ENCODE measurements at places on chromosomes 6 and 20. TPM values are rescaled to one million over a fixed set of nuclear protein-coding genes. Genes with fewer than 3 reads are reported as not detected.

The SLC29A1 gene
- total RNA-seq: 19.1 TPM

The MRAP2 gene
- total RNA-seq: 14.6 TPM

The DUSP22 gene
- 20.5 TPM for total RNA-seq

The TRIM31 gene
- 44.4 TPM for total RNA-seq

The MCM8 gene
- 18.2 TPM for total RNA-seq

DNA sequence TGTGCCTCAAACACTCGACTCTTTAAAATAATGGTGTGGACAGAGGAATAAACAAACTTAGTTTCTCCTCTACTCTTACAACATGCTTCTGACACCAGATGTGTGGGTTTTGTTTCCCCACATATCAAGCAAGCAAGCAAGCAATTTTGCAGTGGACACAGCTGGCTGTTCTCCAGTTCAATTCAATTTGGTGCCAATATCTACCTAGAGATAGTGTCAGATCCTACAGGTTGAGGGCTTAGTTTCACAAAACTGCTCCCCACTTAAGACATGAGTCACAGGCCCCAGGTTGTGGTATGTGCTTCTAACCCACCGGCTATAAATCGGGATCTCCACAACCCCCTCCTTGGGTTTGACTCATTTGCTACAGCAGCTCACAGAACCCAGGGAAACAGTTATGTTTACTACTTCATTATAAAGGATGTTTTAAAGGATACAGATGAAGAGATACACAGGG is 131.4 kb upstream of the TRAF3IP2 start:
- DNase-seq: no peak
- no peak overlapping the region for H3K27ac ChIP-seq
- no peaks in the 10 kb centered on the region for H3K27me3 ChIP-seq
- no peak overlapping the region for H3K4me3 ChIP-seq

DNA sequence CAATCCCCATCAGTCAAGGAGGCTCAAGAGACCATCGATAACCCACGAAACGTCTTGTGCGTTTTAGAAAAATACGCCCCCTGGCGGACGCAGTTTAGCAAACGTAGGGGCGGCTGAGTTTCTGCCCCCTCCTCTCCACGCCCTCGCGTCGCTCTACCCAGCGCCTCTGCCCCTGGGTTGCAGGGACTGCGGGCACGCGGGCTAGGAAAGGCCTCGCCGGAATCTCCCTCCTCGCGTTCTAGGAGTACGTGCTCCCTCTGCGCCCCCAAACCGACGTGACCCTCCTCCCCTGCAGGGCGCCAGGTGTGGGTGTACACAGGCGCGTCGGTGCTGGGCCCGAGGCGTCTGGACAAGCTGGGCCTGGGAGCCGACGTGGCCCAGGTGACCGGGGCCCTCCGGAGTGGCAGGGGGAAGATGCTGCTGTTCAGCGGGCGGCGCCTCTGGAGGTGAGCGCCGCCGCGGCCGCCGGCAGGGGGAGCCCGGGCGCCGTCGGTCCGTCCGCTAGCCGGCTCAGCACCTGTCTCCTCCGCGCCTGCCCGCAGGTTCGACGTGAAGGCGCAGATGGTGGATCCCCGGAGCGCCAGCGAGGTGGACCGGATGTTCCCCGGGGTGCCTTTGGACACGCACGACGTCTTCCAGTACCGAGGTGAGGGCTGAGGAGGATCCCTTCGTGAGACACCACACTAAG is 5.3 kb downstream of the MMP9 start:
- peak; percentile 56 for DNase-seq
- H3K36me3 ChIP-seq: no peaks in the 10 kb centered on the region
- H3K27me3 ChIP-seq: peaks cover 40% of the 10 kb centered on the region
- H3K27ac ChIP-seq: no peak overlapping the region

DNA sequence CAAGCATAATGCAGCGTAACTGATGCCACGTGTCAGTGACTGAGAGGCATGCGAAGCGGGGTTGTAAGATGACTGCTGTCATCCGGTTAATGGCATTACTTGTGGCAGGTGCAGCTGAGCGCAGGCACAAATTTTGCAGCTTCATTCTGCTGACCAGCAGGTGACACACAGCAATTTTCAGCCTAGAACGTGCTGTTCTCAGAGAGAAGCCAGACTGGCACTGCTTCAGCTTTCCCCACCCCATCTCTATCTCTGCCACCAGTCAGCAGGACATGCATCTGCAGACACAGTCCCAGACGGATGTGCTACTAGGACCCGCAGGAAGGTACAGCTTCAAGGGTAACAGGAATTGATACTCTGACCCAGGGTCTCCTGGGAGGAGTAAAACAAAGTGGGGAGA is 221.8 kb downstream of the KIF16B start:
- H3K27me3 ChIP-seq: no peaks in the 10 kb centered on the region
- no peak for DNase-seq
- H3K36me3 ChIP-seq: no peaks in the 10 kb centered on the region
- no peak overlapping the region for H3K27ac ChIP-seq
- H3K4me1 ChIP-seq: no peaks in the 10 kb centered on the region
- H3K4me3 ChIP-seq: no peak overlapping the region

- DNase-seq: no peak
- no peaks in the 10 kb centered on the region for H3K27me3 ChIP-seq
- H3K4me3 ChIP-seq: no peak overlapping the region
- no peaks in the 10 kb centered on the region for H3K4me1 ChIP-seq
- no peaks in the 10 kb centered on the region for H3K36me3 ChIP-seq
Measured at GRCh38 chr20:47970282-47970903, 185.1 kb upstream of the SULF2 start.

GRCh38 chr6:157449610-157450009 is 68.6 kb downstream of the ZDHHC14 start:
- no peak overlapping the region for H3K4me3 ChIP-seq
- H3K27me3 ChIP-seq: no peaks in the 10 kb centered on the region
- no peaks in the 10 kb centered on the region for H3K4me1 ChIP-seq
- no peak for DNase-seq
- H3K36me3 ChIP-seq: no peaks in the 10 kb centered on the region

GRCh38 chr6:33075568-33076405 is at the start of gene HLA-DPB1:
Gene HLA-DPB1, plus strand, starts transcription at chr6:33075990. Its CDS starts 52 bp downstream, at chr6:33076042.
- H3K4me3 ChIP-seq: peak within 1 kb of the TSS; percentile 19
- no peaks in the 10 kb centered on the region for H3K36me3 ChIP-seq
- no peaks in the 10 kb centered on the region for H3K27me3 ChIP-seq
- DNase-seq: no peak

GRCh38 chr6:10583509-10583901 is 62.4 kb downstream of the GCNT2 start:
- H3K4me1 ChIP-seq: no peaks in the 10 kb centered on the region
- no peaks in the 10 kb centered on the region for H3K36me3 ChIP-seq
- H3K27me3 ChIP-seq: no peaks in the 10 kb centered on the region
- no peak overlapping the region for H3K27ac ChIP-seq

- H3K27ac ChIP-seq: no peak overlapping the region
- no peak overlapping the region for H3K4me3 ChIP-seq
- no peak for DNase-seq
- H3K27me3 ChIP-seq: no peaks in the 10 kb centered on the region
- no peaks in the 10 kb centered on the region for H3K36me3 ChIP-seq
Measured at GRCh38 chr6:71544028-71544427, 255.4 kb downstream of the OGFRL1 start.

- H3K36me3 ChIP-seq: no peaks in the 10 kb centered on the region
- H3K4me1 ChIP-seq: no peaks in the 10 kb centered on the region
- no peak overlapping the region for H3K27ac ChIP-seq
- no peak overlapping the region for H3K4me3 ChIP-seq
- DNase-seq: no peak
- H3K27me3 ChIP-seq: no peaks in the 10 kb centered on the region
Measured at GRCh38 chr6:108862479-108863191, 14.4 kb downstream of the ARMC2 start.

DNA sequence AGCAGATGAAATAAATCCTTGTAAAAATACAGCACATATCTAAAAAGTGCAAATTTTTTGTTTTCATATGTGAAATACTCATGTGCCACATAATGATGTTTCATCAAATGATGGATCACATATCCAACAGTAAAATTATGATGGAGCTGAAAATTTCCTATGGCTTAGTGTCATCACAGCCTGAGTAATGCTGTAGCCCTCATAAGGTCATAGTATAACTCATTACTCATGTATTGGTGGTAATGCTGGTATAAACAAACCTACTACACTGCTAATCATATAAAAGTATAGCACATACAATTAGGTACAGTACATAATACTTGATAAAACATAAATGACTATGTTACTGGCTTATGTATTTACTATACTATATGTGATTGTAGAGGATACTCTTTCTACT is 12.9 kb downstream of the TSPYL1 start:
- no peaks in the 10 kb centered on the region for H3K36me3 ChIP-seq
- H3K27ac ChIP-seq: no peak overlapping the region
- no peaks in the 10 kb centered on the region for H3K4me1 ChIP-seq
- no peak overlapping the region for H3K4me3 ChIP-seq
- H3K27me3 ChIP-seq: no peaks in the 10 kb centered on the region

DNA sequence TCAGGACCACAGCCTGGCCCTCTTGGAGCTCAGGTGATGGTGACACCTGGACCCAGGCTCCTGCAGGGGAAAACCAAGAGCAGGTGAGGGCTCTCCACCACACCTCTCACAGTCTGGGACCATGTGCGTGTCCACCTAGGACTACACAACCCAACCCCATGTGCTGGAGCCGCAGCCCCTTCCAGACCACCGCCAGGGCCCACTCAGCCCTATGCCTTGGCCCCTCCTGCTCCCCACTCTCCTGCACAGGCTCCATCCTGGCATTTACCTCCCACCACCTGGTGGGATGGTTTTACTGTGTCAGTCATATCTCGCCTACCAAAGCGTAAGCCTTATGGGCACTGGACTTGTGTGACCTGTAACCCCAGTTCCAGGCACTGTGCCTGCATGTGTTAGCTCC is 13.1 kb upstream of the ADAM33 start:
- no peak overlapping the region for H3K4me3 ChIP-seq
- no peak overlapping the region for H3K27ac ChIP-seq
- no peaks in the 10 kb centered on the region for H3K27me3 ChIP-seq
- no peak for DNase-seq

DNA sequence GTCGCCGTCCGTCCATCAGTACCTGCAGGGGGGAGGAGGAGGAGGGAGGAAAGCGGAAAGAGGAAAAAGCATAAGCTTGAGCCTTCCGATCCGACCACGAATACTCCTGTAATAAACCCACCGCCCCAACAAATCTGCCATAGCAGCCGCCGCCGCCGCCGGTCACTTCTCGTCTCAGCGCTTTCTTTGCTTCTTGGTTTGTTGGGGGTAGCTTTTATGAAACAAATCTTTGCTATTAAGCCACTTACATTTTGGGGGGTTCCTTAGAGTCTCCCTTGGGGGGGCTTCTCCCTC is 277 bp downstream of the ADGRB3 start:
- DNase-seq: no peak
- H3K4me1 ChIP-seq: no peaks in the 10 kb centered on the region
- H3K36me3 ChIP-seq: no peaks in the 10 kb centered on the region
- peak overlapping the region; percentile 38 for H3K4me3 ChIP-seq

DNA sequence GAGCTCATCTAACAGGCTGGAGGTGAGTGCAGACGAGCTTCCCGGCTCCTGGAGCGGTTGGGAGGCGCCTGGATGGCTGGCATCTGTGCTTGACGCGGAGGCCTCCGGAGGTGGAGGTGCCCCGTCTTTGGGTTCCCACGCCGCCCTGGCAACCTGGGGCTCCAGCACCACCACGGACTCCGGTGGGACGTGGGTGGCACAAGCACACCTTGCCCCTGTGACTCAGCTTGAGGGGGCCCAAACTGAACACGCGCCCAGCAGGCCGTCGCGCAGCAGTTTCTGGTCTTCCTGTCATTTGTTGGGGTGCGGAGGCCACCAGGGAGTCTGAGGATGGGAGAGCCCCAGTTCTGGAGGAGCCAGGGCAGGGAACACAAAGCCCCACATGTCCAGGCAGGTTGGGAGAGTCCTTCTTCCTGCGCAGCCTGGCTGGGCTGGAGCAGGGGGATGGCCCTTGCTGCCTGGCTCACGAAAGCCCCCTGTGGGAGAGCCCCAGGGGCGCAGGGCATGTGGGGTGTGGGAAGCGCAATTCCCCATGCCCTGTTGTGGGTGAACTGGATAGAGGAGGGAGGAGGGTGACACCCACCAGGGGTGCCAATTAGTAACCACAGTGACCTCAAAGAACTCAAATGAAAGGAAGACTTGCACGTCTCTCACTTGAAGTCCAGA is 1378.6 kb upstream of the DEFB115 start:
- no peaks in the 10 kb centered on the region for H3K36me3 ChIP-seq
- H3K4me3 ChIP-seq: no peak overlapping the region
- no peaks in the 10 kb centered on the region for H3K27me3 ChIP-seq
- H3K4me1 ChIP-seq: no peaks in the 10 kb centered on the region

DNA sequence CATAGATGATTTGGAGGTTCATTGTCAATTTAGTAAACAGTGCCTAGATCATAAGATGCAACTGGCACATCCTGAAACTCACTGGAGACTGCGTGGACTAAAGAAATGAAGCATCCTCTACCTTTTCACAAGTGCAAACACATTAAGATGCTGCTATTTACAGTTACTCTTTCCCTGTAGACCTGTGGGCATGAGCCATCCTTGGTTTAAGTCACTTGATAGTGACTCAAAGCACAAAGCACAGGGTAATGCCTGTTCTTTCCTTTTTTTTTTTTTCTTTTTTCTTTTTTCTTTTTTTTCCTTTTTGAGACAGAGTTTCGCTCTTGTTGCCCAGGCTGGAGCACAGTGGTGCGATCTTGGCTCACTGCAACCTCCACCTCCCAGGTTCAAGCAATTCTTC is 10.0 kb upstream of the HLA-DQA1 start:
- H3K27me3 ChIP-seq: no peaks in the 10 kb centered on the region
- no peaks in the 10 kb centered on the region for H3K4me1 ChIP-seq
- DNase-seq: no peak
- H3K36me3 ChIP-seq: no peaks in the 10 kb centered on the region
- no peak overlapping the region for H3K4me3 ChIP-seq
